ENCODE measurements at places on chromosomes 7 and 10.
A peak's percentile ranks its signal among the peaks of the same experiment; 100 is the strongest.

GRCh38 chr7:26633557-26633956, 230.8 kb downstream of the SKAP2 start:
- peak; percentile 32 for DNase-seq

- peak; percentile 91 for DNase-seq
Observed at GRCh38 chr7:73734619-73735527, 3.7 kb downstream of the ABHD11 start.

DNA sequence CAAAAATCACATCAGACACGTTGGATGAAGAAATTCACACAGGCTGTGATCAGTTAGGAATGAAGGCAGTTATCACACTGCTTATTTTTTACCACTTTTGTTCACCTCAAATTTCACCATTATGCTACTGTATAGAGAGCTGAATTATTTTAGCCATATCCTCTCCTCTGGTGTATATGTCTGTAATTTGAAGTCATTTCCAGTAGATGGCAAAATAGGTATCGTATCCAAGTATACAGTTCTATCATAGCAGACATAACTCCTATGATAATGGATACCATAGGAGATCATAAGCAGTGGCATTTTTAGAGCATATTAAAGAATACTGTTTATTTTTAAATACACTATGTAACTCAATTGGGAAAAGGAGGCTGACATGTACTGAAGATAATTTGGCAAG, 909.7 kb downstream of the DNAJB9 start:
- no peak for DNase-seq

DNA sequence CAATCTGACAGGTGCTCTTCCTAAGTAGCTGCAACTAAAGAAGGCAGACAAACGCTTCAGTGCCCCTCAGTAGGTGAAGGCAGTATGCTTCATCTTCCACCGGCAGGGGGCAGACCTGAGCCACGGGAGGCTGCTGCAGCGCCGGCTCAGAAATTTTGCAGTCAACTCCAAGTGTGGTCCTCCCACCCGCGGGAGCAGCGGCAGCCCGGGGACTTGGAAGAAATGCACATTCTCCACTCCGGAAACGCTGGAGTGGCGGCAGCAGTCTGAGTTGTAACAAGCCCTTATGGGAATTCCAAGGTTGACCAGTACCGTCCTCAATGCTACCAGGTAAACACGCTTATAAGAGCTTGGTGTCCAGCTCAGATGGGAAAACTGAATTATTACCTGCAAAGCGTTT, 3.4 kb downstream of the IGFBP3 start:
- peak; percentile 95 for DNase-seq

- DNase-seq: no peak
Observed at GRCh38 chr7:116095396-116095795, 64.8 kb upstream of the TFEC start.
